ENCODE measurements at places on chromosomes 5 and 9.

DNA sequence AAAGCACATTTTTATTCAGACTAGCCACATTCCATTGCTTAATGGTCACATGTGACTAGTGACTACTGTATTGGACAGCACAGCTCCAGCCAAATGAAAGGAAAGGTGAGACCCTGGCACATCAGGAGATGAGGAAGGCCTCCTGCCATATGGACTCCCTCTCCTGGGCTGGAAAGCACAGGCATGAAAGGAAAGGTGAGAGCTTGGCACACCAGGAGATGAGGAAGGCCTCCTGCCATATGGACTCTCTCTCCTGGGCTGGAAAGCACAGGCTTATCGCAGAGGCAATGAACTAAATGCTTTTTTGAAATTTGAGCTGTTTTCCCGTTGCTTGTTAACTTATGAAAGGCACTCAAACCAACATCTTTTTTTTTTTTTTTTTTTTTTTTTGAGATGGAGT, 144.8 kb upstream of the SLC12A2 start:
- DNase-seq: no peak

DNA sequence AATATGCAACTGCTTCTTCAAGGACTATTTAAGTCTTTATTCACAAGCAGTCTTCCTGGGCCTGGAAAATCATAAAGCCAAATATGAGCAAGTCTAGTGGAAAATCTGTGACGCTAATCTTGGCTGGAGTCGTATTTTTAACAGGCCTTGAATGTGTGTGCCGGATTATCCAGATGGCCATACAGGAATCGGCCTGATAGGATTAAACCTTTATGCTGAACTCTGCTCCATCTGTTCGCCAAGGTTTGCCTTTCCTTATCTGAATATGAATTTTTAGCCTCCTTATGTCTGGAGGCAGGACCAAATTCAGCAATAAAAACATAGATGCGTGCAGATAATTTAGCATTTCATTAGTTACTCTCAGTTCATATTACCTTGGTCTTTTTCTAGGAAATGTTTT, 294.5 kb downstream of the EBF1 start:
- no peak for DNase-seq

- DNase-seq: peak; percentile 18
Observed at GRCh38 chr9:104412238-104412637, 91.8 kb upstream of the OR13F1 start.

GRCh38 chr5:122287101-122287500, 24.9 kb upstream of the SNCAIP start:
- no peak for DNase-seq

GRCh38 chr9:127858041-127858512, 3.6 kb upstream of the ENG start:
- no peak for DNase-seq

- peak; percentile 31 for DNase-seq
Observed at GRCh38 chr5:111511831-111512374, 432 bp downstream of the STARD4 start.

DNA sequence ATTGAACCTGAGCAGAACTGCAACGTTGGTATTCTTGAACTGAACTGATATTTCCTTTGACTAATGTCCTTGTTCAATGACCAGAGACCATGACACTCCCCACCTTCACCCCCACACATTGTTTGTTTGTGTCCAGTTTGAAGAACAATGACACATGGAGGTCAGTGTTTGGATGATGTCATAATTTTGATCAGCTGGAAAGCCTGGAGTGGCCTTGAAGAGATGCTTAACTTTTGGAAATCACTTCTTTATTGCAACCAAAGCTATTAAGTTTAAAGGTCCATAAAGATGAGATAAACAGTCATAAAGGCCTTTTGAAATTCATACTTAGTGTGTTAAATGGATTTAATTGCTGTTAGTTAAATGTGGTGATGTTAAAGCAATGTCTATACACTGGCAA, 92.7 kb downstream of the TMC1 start:
- DNase-seq: no peak

GRCh38 chr9:2764353-2764752, 47.0 kb downstream of the KCNV2 start:
- DNase-seq: no peak

GRCh38 chr5:180469586-180469865, 24.7 kb upstream of the CNOT6 start:
- DNase-seq: no peak

- DNase-seq: no peak
Observed at GRCh38 chr5:117195076-117195475, 620.5 kb upstream of the SEMA6A start.

DNA sequence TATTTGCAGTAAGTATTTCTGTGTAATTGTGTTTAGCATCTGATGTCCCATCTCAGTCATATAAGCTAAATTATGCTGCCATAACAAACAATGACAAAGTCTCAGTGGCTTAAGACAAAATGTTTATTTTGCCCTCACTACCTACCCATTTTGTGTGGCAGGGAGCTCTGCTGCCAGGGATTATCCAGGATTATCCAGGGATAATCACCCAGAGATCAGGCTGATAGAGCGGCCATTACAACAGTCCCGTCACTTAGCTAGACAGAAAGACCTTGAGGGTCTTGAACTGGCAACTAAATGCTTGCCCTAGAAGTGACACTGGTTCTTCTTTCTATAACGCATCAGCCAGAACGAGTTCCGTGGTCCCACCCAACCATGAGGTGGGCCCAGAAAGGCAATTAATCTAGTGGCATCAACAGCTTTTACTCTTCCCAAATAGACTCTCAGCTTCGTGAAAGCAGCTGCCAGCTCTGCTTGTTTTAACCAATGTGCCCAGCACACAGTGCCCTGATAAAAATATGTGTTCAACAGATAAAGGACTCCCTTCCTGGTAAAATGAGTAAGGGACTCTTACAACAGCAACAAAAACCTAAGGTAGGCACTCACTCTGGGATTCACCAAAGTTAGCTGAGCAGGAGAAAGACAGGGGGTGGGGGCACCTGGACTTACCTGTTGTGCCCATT, 22.8 kb downstream of the CCDC69 start:
- DNase-seq: no peak

DNA sequence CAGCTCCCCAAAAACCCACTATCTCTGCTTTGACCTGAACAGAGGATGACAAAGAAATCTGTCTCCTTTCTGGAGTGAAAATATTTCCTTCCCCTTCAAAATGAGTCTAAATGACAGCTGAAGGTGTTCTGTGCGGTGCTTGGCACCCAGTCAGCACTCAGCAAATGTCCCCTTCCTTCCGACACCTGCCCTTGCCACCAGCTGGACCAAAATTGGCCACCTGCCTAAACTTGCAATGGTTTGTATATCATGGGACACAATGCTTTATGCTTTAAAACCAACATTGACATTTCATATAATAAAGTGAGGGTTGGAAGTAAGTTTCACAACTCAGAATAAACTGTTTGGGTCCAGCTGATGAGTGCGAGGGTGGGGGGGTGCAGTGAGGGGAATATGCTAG, 7.5 kb upstream of the TTC1 start:
- DNase-seq: no peak

- DNase-seq: peak; percentile 49
Observed at GRCh38 chr5:42064821-42065220, 139.7 kb downstream of the FBXO4 start.

DNA sequence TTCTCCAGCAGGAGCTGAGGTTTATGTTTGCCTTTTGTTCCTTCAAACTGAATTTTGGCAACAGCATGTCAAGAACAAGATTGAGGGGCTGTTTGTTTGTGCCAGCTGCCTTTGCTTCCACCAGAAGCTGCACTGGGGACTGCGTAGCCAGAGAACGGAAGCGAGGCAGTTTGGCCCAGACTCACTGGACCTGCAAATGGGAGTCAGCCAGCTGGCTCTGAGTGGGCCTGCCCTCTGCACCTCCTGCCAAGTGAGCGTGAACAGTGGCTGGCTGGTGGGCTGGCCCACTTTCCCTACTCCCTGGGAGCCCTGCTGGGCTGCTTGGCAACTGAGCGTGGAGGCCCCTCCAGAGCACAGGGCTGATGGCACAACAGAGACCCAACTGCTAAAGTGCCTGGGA, 111.6 kb downstream of the GALNT10 start:
- DNase-seq: no peak

DNA sequence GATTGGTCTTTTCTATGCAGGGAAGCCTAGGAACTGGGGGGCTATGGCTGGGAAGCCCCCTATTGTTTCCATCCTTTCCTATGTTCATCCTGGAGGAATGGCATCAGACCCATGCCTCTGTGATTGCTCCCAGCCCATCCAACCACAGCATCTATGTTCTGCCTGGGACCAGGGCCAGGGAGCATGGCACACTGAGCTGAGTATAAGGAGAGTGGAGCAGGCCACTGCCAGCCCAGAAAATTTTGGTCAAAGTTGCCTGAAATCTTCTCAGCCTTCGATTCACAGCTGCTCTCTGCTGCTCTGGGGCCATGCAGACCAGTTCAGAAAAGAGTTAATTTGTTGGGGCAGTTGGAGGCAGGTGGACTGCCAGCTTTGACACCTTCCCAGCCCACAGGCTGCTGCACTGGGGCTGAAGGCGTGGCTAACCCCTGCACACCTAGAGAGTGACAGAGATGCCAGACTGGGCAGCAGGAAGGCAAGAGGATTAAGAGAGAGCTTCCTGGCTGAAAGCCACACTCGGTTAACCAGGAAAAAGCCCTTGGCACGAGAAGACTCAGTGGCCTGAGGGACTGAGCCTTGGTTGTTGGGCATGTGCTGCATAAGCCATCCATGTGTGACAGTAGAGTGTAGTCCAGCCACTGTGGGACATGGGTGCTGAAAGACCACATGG, 12.1 kb downstream of the TGFBI start:
- no peak for DNase-seq

- no peak for DNase-seq
Observed at GRCh38 chr9:84228130-84228720, 112.3 kb downstream of the SLC28A3 start.

DNA sequence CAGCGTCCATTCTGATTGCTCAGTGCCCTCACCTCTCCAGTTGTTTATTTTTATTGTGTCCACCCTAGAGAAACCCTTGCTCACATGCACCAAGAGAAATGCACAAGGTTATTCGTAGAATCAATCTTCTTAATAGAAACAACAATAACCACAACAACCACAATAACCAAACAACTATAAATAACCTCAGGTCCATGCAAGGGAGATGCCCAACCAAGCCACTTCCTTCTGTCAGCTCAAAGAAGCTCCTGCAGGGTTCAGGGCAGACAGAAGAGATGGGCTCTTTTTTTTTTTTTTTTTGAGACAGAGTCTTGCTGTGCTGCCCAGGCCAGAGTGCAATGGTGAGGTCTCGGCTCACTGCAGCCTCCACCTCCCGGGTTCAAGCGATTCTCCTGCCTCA, 14.9 kb upstream of the TCOF1 start:
- DNase-seq: no peak

- no peak for DNase-seq
Observed at GRCh38 chr9:126756876-126757415, 47.9 kb upstream of the ZBTB43 start.

DNA sequence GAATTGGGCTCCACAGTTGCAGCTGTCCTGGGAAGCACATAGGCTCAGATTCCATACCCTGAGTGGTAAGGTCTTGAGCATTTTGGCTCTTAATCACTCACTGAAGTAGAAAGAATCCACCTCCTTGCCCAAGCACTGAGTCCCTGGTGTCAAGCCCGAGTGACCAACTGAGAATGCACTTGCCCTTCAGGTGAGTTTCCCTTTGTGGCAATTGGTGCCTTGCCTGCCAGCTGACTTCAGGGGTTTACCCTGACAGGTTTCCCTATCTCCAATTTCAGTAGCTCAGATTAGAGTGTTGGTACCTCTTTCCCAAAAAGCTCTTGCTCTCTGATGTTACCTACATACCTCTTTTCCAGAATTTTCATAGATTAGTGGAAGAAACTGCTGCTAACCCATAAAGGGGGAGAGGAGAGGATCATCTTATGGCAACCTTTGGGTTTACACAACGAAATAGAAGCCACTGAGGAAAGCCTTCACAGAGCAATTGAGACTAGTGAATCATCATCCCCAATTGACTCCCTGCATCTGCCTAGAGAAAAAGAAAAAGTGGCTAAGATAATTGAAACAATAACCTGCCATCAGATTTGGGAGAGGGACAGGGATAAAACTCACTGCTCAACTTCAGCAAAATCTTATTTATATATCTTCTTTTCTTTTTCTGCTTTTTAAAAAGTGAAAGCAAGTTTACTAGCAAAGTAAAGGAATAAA, 48.6 kb downstream of the CCL28 start:
- DNase-seq: no peak

GRCh38 chr9:123191680-123192079, 76.7 kb downstream of the STRBP start:
- peak; percentile 15 for DNase-seq

GRCh38 chr5:93220431-93220830, 360.6 kb downstream of the NR2F1-AS1 start:
- no peak for DNase-seq

- no peak for DNase-seq
Observed at GRCh38 chr9:129863059-129863690, 27.9 kb downstream of the USP20 start.

DNA sequence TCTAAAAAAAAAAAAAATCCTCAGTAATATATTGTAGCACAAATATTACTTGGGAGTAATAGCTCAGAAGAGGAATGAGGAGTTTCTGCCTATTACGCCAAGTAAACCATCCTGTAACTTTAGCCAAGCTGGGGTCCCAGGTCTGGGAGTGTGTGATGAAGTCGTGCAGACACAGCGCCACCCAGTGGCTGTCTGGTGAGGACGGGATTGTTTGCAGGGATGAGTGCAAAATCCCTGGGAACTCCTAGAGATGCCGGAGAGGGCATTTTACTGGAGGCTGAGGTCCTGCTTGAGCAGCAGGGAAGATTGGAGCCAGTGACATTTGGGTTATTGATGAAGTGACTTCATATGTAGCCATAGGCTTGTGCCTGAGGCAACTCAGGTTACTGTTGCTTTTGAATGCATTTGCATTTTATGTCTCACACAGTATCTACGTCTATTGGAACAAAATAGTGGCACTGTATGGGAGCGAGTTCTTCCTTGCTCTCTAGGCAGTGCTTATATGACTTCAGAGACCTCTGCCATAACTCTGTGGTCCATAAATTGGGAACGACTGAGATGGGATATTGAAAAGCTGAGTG, 72.8 kb downstream of the PSAT1 start:
- peak; percentile 67 for DNase-seq
